ENCODE measurements at places on chromosomes 2 and 18.

GRCh38 chr2:28395334-28396061 is 2.8 kb downstream of the FOSL2 start:
- DNase-seq = no peak

GRCh38 chr2:24915796-24916195 is 4.2 kb downstream of the ADCY3 start:
- no peak for DNase-seq

DNA sequence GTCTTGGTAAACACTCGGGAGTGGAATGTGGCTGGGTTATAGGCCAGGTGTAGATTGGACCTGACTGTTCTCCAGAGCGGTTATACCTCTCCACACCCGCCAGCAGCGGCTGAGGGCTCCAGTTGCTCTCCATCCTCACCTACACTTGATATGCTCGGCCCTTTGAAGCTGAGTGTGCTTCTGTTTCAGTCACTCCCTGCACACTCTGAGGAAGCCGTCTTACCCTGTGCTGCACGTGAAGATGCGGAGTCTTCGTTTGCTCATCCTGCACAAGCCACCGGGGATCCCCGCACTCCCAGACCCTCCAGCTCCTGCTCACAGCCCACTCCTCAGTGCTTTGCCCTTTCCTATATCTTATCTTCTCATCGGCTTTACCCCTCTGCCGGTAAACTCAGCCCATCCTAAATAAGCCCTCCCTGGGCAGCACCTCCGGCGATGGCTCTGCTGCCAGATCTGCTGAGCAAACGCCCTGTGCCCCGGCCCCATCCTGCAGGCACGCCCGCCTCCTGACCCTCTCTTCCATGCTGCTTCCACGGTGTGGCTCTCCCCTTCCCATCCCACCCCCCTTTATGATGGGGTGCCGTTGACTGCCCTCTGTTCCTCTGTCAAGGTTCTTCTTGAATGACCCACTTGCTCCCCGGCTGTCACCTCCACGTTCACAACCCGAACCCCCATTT is 47.3 kb upstream of the ODC1 start:
- no peak for DNase-seq

GRCh38 chr2:36125702-36126101 is 229.9 kb upstream of the CRIM1 start:
- DNase-seq = no peak

GRCh38 chr2:74707837-74708236 is 53.8 kb downstream of the SEMA4F start:
- no peak for DNase-seq

DNA sequence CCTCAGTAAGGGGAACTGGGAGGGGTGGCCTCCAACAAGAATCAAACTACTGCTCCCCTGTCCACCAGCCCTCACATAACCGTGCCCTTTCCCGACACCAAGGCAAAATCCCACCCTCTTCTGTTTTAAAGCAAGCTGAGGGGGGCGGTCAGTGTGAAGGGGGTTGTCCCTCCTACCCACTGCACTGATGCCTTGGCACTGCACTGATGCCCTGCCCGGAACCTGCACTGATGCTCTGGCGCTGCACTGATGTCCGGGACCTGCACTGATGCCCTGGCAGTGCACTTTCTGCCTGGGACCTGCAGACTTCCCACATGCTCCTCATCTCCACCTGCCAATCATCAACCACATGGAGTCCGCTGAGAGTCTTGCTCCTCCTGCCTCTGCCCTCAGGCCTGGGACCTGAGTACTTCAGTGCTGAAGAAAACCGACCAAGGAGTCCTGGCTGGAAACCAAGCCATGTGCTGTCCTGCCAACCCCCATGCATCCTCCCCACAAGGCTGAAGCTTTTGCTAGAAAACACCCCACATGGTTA is 179.5 kb downstream of the SMAD2 start:
- DNase-seq = no peak

DNA sequence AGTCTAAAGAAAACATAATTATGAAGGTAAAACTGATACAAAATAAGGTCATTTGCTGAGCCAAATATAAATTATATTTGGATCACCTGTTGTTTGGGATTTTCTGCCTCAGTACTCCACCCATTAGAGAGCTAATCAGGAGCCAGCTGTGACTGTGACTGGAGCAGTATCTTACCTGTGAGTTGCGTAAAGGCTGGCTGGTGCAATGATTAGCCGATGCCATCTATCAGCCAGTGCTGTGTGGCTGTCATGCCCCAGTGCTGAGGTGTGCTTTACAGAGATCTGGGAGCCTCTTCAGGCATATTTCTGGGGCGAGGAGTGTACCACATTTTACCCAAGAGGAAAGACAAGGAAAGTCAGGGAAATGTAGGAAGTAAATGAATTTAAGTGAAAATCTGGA is 191.8 kb downstream of the LRRTM1 start:
- DNase-seq = no peak

DNA sequence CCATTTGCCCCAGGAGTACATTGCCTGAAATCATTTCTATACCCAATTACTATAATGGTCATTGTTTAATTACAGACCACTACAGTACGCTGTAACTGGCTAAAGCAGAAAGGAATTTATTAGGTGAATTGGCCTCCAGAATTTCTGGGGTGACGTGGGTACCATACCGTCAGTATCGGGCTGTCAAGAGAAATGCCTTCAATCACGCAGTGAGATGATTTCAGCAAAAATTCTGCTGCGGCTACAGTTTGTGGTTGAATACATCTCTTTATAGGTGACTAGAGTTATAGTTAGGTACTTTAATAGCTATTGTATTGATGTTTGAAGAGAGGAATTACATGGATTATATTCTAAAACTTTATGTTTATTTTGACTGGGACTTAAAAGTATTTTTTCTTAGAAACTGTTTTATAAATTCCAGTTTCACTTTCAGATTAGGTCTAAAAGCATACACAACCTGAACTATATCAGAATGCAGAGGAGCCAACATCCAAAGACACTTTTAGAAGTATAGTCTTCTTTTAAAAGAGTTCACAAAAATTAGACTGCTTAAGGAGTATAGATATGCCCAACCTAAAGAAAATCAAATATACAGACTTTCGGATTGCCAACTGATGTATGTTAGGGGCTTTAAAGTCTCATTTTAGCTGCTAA is 128.4 kb downstream of the TTC27 start:
- no peak for DNase-seq

DNA sequence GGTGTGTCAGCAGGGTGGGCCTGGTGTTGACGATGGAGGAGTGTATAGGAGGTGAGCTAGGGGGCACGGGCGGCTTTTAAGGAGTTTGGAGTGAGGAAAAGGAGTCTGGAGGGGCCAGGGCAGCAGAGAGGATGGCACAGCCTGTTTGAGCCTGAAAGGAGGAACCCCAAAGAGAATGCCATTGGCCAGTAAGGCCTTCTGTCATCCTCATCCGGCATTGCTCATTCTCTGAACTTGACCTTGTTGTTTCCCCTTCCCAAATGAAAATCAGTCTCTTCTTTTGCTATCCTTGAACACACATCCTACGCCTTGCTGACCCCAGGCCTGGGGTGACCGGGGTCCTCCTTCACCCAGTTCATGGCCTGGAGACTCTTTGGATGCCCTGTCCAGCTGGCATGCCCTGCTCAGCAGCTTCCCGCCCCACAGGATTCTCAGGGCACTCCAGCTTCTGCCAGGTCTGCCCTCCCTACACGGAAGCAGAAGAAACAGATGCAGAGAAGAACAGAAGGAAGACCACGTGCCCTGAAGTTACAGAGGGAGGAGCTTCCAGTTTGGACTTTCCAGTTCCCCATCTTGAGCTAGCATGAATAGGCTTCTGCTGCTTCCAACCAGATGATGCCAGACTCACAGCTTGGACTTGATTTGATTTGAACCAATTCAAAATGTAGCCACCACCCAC is 20.5 kb upstream of the KIF3C start:
- DNase-seq = no peak

DNA sequence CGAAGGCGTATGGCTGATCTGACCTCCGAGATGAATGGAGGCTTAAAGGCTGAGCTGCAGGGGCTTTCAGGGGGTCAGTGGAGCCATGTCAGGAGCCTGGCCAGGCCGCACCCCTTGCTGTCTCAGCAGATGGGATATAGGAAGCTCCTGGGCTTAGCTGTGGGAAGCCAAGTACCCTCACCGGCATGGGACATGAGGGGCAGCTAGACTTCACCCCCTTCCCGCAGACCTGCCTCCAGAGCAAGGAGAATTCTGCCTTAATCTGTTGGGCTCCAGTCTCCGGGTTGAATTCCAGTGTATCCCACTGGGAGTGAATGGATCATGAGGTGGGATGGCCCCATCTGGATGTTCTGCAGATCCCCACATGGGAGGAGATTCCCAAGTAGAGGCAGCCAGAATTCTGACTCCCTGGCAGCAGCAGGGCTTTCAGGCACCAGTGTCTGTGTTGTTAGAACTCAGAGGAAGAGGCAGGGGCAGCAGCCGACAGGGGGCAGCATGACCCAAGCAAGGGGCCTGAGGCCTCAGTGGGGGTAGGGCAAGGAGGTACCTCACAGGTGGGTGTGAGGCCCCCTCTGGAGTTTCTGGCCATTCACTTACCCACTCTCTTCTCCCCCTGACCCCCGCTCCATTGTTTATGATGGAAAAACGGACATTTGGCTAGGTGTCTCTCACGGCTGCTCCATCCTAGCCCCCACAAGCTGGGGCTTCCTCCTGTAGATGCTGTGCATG is 19.1 kb downstream of the CAPG start:
- peak; percentile 80 for DNase-seq

DNA sequence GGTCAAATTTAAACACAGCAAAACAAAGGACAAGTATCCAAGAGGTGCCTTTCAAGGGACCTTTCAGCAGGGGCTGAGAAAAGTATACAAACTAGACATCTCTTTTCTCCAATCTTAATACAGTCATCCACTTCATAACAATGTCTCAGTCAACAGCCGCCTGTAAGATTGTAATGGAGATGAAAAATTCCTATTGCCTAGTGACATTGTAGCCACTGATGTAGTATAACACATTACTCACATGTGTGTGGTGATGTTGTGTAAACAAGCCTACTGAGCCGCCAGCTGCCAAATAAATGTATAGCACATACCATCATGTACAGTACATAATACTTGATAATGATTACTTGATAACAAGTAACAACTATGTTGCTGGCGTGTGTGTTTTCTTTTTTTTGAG is 31.0 kb downstream of the VIT start:
- no peak for DNase-seq

DNA sequence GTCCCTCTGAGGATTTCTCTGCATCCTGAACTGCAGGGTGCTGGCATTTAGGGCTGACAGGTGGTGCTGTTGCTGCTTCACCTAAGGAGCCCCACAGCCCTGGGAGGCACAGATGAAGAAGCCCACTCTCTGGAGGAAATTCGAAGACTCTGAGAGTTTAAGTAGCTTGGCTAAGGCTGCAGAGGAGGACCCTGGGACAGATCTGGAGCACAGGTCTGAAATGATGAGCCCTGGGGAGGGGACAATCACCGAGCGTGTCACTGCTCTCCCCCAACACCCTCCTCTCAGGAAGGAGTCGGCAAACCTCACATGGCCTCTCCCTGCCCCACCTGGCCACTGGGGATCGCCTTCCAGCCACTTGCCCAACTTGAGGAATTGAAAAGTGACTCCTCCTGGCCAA is 18.6 kb downstream of the CYP27C1 start:
- no peak for DNase-seq

GRCh38 chr2:75055820-75056675 is 97.6 kb downstream of the POLE4 start:
- DNase-seq = no peak

DNA sequence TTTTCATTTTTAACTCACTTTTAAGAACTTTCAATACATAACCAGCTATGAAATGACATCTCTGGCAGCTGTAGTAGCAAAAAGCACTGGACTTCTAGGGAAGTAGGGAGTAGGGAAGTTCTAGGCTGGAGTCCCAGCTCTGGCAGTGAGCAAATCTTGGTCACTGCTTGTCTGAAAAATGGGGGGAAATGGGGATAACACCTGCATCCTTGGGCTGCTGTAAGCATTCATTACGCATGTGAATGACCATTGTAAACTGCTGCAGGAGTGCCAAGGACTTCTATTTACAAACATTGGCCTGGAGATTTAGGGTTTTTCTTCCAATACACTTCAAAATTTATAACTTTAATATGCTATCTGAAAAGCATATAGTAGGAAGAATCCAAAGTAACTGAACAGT is 972 bp upstream of the MPP4 start:
- no peak for DNase-seq

- DNase-seq = no peak
Measured at GRCh38 chr2:71831193-71831577, 316.5 kb downstream of the CYP26B1 start.

DNA sequence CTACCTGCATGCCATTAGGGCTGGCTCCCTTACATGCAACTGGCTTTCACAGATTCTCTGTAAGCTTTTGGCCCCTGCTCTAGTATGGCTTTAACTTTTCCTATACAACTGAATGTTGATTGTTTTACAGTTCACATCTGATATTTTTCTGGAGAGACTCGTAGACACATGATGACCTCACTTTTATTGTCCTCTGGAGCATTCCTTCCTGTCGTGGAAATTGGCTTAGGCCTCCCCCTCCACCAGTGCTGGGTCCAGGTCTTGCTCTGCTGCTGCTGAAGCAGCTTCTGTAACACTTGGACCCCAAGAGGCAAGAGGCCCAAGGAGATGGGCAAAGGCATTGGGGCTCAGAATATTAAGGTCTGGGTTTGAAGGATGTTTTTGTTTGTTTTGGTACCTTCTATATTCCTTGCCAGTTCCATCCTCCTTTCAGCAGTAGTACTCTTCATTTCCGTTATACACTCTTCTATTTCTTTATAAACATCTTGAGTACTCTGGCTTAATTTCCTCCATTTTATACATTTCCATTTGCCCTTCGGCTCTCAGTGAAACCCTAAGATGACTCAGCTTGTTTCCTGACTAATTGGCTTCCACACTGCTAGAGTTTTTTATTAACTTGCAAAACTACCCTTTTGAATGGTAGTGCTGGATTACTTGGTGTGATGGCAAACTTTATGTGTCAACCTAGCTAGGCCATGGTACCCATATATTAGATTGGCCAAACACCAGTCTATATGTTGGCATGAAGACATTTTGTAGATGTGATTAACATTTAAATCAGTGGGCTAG is 219.8 kb downstream of the CDCA7 start:
- no peak for DNase-seq

DNA sequence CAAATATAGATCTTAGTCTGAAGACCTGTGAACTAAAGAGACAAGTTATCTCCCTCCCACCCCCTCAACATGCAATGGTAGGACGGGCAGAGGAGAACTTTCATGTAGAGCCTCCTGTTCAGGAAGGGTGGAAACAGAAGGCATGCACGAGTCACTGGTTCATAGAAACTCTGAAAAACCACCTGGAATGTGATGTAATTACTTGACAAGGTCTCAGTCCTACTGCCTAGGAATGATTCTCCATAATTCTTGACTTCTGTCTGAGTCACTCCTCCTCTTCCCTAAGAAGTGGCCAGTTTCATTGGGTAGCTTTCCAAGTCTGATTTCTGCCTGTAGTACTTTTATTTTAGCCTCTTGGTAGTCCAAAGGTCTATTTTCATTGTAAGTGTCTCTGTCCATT is 277.3 kb downstream of the PTPRM start:
- DNase-seq = no peak

DNA sequence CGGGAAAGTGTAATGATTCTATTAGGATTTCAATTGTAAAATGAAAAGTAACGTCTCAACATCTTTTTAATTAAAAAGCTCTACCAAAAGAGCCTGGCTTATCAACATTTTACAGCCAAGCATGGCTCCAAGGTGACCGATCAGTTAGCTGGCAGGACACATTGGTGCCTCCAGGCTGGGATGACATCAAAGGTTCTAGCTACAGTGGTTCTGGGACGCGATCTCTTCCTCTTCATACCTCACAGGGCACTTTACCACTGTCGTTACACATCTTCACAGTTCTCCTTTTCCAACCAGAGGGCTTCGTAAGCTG is 693 bp downstream of the ORC2 start:
- no peak for DNase-seq

All from activated CD4-positive, alpha-beta T cell treated with anti-CD3 and anti-CD28 coated beads for 48 hours (primary cell).